ENCODE measurements at places on chromosomes 12 and 14.

- no peak for DNase-seq
These were observed 29.0 kb upstream of the SMOC1 start for GRCh38 chr14:69850086-69850735.

GRCh38 chr12:27143256-27144069 is 61.1 kb upstream of the C12orf71 start:
- no peak for DNase-seq

GRCh38 chr12:49622501-49623141 is 740 bp upstream of the PRPF40B start:
- peak; percentile 82 for DNase-seq

DNA sequence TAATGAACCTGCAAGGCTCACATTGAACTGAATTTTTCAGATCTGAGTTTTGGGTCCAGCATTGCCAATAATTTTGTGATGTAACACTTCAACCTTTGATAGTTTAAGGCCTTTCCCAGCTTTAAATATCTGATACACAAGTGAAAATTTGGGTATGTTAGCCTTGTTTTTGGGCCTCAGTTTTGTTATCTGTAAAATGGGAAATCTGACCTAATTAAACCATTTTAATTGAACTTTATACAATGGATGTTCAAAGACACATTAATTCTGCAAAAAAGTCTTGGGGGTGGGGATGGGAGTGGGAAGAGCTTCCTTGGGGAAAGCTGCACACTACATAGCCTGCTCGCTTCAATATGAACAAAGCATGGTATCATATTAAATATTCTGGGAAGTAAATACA is 5.2 kb upstream of the SPATS2 start:
- DNase-seq, result no peak

- DNase-seq, result no peak
These were observed 765.2 kb downstream of the NOVA1 start for GRCh38 chr14:25832585-25832984.

GRCh38 chr12:114681116-114681871 is 2.7 kb downstream of the TBX3 start:
- no peak for DNase-seq

- no peak for DNase-seq
These were observed 36.2 kb upstream of the FZD10 start for GRCh38 chr12:130126023-130126432.

DNA sequence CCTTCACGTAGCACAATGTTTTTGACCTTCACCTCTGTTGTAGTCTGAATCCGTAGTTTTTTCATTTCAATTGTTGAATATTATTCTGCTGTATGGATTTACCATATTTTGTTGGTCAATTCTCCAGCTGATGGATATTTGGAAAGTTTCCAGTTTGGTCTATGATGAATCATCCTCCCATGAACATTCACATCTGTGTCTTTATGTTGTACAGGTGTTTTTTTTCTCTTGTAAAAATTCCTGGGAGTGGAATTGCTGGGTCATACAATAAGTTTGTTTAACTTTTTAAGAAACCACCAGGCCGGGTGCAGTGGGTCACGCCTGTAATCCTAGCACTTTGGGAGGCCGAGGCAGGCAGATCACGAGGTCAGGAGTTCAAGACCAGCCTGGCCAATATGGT is 36.7 kb upstream of the GNG2 start:
- DNase-seq, result no peak

- no peak for DNase-seq
These were observed 67.1 kb upstream of the VPS33A start for GRCh38 chr12:122333142-122334087.

GRCh38 chr12:31591380-31591901 is 505 bp upstream of the DENND5B start:
- peak; percentile 20 for DNase-seq

DNA sequence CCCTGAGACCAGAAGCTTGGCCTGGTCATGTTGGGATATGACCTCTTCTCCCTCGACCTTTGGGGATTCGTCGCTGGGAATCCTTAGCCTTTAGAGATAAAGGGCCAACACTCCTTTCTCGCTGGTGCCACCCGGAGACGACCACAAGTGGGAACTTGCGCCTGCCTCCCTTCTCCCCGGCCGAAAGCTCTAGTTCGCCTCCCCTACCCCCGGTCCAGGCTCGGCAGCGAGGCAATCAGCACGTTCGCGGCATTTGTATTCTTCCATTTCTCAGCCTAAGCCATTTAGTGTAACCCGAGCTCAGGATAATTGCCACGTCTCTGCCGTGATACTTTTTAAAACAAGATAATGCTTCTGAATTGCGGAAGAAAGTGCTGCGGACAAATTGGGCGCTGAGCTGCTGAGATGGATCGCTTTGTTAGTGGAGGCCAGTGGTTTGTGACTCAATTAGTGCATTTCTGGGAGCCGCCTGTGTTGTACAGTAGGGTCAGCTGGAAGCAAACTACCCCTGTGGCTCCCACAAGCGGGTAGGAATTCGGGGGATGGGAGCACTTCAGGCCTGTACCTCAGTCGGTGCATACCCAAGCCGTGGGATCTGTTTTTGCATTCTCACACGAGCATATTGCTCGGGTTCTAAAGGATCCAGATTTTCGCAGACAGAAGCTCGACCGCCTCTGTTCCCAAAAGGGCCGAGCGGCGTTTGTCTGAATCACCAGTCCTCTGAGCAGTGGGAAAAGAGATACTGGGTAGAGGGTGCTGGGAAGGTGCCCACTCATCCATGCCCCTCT is 6.8 kb upstream of the SIX1 start:
- no peak for DNase-seq

DNA sequence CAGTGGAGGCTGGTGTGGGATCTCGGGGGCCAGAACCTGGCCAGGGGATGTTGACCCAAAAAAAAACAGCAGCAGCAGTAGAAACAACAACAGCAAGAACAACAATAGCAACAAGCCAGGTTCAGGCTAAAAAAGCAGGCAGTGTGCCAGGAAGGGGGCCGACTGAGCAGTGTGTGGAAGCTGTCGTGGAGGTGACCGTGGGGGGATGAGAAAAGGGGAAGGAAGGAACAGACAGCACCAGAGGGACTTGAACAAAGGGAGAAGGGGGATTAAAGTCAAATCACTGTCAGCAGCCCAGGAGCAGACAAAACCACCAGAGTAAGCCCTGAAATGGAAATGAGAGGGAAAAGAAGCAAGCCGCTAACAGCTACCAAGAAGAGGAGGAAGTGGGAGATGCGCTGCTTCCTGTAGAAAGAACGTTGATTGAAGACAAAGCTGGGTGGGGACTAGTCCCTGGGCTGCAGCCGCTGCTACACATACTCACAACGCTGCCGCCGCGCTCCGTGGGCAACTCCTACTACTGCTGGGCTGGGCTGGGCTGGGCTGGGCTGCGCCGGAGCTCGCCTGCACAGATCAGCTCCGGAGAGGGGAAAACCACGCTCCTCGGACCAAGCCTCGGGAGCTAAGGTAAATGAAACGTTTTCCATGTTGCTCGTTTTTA is at the start of gene GNG2:
TSS of gene GNG2 (plus strand) at position 449 of the 661 bp plus-strand sequence. CDS start 90,067 bp downstream, outside the sequence.
- peak; percentile 93 for DNase-seq

DNA sequence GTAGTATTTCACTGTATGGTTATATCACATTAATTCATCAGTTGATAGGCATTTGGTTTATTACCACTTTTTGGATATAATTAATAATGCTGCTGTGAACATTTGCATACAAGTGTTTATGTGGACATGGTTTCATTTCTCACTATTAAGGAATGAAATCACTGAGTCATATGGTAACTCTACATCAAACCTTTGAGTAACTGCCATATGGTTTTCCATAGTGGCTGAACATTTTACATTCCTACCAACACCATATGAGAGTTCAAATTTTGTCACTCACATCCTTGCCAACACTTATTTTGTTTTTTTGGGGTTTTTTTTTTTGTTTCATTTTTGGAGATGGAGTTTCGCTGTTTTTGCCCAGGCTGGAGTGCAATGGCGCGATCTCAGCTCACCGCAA is 30.2 kb upstream of the EAPP start:
- DNase-seq, result no peak

- DNase-seq, result no peak
These were observed 269.0 kb downstream of the KCNH5 start for GRCh38 chr14:62776300-62776699.

GRCh38 chr12:54230555-54230954 is 41.8 kb upstream of the SMUG1 start:
- DNase-seq, result no peak

- peak; percentile 67 for DNase-seq
These were observed 59.1 kb downstream of the RASSF3 start for GRCh38 chr12:64669270-64669842.

DNA sequence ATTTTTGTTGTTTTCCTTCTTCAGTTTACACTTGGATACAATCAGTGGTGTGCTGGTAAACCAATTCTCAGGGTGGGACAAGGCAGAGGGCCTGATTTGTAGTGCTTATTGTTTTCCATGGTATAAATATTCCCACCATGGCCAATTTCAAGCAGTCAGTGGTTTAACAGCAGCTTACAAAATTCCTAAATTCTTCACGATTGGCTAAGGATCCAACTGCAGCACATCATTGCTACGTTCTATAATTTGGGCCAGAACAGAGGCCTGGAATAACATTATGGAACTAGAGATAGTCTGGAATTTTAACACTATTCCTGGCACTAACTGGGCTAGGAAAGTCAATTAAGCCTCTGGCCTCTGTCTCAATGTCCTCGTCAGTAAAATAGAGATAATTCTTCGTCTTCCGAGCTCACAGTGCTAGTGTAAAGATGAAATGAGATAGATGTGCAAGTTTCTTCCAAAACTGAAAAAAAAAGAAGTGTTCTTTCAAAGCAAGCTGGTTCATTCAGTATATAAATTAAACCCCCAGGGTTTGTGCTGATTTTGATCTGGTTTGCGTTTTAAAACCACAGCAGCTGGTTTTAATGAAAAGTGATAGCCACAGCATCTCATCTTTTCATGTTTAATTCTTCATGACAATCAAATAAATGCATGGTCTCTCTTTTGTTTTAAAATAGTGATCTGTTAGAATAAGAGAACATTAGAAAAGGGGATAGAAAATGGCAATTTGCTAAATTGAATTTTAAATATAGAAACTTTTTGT is 104.1 kb downstream of the EPS8 start:
- no peak for DNase-seq

DNA sequence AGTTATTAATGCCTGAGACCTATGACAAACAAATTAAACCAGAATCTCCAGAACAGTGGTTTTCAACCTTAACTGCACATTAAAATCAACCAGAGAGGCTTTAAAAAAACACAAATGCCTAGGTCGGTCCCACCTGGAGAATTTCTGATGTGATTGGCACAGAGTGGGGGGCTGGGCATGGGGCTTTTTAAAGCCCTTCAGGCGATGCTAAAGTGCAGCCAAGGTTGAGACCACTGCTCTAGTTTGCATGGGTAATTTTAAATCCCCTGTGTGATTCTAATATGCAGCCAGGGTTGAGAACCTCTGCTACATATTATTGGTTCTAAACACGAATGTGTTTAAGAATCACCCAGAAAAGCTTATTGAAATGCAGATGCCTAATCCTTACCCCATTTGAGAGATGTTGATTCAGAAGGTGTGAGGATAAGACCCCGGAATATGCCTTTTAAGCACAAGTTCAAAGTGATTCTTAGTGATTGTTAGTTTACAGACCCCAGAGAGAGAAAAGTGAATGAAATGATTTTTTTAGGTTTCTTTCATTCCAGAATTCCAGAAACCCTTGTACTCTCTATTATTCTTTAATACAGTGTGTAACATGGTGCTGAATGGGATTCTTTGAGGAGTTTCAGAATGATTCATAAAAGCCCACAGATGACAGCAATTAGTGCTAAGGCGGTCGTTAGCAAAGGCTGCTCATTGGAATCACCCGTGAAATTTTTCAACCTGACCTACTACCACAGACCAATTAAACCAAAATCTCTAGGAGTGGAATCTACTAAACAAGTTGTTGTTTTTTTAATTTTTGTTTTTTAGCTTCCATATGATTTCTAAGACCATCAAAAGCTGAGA is 44.9 kb downstream of the LIN7A start:
- no peak for DNase-seq

- no peak for DNase-seq
These were observed 133.6 kb downstream of the TTLL5 start for GRCh38 chr14:75794615-75795038.

DNA sequence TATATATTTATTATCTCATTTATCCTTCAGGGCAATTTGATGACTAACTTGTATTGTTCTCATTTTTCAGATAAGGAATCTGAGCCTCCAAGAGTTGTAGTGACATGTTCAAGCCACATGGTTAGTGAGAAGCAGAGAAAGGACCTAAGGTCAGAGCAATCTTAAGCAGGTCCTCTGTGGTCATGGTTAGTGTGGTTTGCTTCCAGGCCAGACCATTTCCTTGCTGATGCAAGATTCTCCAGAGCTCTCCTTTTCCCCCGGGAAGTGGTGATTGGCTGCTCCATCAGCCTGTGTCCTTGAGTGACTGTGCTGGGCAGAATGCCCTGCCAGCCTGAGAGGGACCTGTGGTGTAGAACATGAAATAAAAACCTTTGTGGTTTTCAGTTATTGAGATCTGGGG is 141.3 kb downstream of the KTN1 start:
- no peak for DNase-seq

DNA sequence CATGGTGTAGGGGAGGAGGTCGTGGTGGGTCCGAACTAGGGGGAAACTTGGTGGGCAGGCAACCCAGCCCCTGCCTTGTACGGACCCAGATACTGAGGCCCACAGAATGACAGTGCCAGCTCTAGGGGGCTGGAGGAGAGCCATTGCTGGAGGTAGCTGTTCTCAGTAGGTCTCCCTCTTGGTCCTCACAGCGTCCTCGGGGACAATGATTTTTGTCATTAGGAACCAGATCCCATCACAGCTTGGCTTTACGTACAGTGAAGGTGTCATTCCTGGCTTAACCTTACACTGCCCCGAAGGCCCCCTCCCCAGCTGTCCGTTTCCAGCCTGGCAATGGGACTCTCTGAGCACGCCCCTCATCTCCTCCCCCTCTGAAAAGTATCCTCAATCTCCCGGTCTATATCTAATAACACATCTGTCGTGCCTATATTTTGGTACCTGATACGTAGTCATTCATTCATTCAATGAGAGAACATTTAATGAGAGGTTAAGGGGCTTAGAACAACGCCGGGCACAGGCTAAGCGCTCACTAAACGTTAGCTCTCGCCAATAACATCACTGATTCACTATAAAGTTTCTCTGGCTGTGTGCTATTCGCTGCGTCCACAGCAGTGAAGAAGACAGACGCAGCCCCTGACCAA is 597 bp upstream of the DYNC1H1 start:
- DNase-seq, result no peak

GRCh38 chr14:78448164-78449094 is 278.3 kb downstream of the NRXN3 start:
- peak; percentile 66 for DNase-seq

DNA sequence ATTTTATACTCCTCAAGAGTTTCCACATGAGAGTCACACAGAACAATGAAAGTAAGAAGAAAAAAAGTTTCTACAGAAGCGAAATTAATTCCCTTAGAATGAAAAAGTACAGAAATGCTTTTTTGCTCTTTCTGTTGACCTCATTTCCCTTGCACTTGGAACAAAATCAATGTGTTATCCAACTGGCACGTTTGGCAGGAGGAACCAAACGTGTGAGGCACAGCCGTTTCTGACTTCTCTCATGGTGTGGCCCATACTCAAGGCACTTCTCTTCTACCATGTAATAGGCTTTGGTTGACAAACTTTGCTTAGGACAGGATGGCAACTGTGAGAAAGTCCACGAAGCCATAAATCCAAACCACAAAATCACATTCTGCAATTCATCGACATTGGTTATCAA is 297.0 kb downstream of the FUT8 start:
- DNase-seq, result no peak
